Astrocyte of the hippocampus (primary cell): ENCODE measurements at places on chromosomes 11 and 22.

DNA sequence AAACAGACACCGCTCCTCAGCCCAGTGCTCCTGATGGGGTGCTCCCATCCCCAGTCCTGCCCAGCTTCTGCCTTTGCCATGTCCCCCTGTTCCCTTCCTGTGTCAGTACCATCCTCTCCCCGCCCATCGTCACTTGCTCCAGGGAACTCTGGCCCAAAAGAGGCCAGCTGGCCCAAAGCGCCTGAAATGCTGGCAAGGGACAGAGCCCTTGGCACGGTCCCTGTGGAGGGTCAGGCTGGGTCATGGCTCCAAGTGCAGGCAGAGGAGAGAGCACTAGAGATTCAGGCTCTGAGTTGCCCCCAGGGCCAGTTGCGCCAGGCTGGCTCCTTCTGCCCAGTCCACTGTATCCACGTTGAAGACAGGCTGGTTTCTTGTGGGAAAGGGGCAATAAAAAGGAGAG lies 8.4 kb upstream of the HDHD5 start:
- no peak for DNase-seq

GRCh38 chr22:45645526-45646414 lies 25.9 kb upstream of the ATXN10 start:
- peak; percentile 89 for DNase-seq

DNA sequence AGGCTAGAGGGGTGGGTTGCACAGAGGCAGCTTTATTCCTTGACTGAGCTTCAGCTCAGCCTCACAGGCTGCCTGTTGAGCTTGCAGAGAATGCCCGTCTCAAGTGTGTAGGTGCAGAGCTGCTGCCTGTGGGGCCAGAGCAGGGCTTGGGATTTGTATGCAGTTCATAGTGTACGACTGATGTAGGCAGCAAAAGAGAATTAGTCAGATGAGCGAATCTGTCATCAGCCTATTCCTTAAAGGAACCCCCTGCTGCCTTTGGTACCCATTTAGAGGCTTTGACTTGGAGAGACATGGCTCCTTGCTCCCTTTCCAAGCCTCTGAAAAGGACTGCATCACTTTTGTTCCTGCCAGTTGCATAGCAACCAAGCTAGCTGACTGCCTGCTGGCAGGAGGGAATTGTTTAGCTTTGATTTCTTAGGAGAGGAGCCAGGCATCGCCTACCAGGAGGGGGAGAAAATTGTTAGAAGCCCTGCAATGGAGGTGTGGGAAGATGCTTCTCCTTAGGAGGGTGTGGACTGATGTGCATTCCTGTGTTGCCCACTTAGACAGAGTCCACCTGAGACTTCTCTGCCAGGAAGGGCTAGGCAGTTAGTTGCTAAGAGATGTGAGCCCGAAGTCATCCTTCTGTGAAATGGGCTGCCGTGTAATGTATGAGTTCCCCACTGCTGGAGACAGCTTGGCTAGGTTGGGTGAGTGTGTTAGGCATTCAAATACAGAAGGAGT lies 10.9 kb downstream of the ACO2 start:
- peak; percentile 90 for DNase-seq

DNA sequence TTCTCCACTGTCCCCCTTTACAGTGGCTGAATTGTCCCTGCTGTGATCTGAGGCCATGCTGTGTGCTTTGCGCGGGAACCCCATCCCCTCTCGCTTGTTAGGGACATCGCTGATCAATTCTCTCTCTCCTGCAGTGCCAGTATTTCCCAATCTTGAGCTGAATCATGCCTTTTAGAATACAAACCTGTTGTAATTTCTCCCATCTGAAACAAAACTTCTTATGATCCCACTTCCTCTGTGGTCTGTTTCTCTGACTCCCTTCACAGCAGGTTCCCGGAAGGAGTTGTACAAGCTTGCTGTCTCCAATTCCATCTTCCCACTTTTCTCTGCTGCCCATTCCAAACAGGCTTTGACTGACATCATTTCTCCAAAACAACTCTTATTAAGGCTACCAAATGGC lies 16.8 kb downstream of the ADAMTS15 start:
- no peak for DNase-seq

DNA sequence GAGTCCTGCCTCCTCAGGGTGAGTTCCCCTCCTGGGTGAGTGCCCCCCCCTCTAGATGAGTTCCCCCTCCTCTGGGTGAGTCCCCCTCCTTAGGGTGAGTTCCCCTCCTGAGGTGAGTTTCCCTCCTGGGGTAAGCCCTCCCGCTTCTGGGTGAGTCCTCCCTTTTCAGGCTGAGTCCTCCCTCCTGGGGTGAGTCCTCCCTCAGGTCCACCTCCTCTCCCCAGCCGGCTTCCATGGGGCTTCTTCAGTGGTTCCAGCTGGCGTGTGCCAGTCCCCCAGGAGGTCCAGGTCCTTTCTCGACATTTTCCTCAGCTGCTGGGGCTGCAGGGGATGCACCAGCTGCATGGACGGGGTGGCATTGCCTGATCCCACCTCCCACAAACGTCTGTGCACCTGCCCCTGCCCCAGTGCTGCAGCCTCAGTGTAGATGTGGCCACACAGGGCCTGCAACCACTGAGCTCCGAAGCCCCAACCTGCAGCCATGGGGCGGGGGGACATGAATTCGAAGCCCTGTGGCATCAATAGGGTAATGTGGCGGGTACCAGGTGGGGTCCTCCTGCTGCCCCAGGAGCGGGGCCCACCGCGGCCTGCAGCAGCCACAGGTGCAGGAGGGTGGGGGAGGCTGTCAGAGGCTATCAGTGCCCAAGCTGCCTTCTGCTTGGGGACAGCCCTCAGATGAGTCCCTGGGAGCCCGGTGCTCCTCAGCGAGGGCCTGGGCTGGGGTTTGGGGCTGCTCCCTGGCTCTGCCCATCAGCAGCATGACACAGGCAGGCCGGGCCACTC lies 101.3 kb upstream of the FGF3 start:
- DNase-seq: no peak

GRCh38 chr11:46102843-46103242 lies 18.4 kb downstream of the PHF21A start:
- no peak for DNase-seq

- DNase-seq: no peak
Observed at GRCh38 chr22:27993201-27993635, 74.2 kb upstream of the PITPNB start.

- DNase-seq: peak; percentile 46
Observed at GRCh38 chr11:11010624-11011127, 152.8 kb upstream of the ZBED5 start.

- no peak for DNase-seq
Observed at GRCh38 chr11:70367071-70367470, 31.3 kb upstream of the CTTN start.

- DNase-seq: no peak
Observed at GRCh38 chr11:2571598-2572281, 126.9 kb downstream of the KCNQ1 start.

- DNase-seq: peak; percentile 68
Observed at GRCh38 chr11:118609380-118610224, 2.2 kb downstream of the PHLDB1 start.

DNA sequence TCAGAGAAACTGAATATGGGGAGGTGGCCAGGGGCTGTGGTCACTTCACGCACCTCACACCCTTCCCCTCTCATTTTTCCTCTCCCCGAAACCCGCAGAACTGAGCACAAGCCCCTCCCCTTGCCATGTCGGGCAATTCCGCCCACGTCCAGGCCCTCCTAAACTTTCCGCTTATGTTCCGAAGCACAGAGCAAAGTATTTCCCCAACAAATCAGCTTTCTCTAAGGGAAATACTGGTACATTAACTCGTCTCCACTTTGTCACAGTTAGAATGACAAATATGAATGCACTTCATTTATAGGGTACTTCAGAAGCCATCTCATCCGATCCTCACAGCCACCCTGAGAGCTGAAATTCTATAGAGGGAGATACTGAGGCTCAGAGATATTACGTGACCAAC lies 94.7 kb upstream of the TMEM45B start:
- DNase-seq: no peak
